ENCODE measurements at places on chromosomes 5 and 9. TPM values are rescaled to one million over a fixed set of nuclear protein-coding genes. Genes with fewer than 3 reads are reported as not detected.

GRCh38 chr5:137695651-137696428, 40.0 kb downstream of the KLHL3 start:
- peak overlapping the region; percentile 86 for H3K27ac ChIP-seq
- peak overlapping the region; percentile 42 for H3K4me3 ChIP-seq
- peaks cover 5% of the 10 kb centered on the region for H3K36me3 ChIP-seq
- H3K27me3 ChIP-seq, result no peaks in the 10 kb centered on the region

DNA sequence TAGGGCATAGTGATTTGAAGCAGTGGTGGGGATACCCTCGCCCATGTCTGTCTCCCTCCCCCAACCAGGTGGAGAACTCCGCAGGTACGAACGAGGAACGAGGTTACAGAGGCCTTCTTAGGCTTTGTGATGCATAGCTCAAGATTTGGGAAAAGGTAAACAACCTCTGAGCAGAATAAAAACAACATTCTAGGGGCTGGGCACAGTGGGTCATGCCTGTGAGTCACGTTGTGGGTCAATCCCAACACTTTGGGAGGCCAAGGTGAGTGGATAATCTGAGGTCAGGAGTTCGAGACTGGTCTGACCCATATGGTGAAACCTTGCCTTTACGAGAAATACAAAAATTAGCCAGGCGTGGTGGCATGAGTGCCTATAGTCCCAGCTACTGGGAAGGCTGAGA, 3.6 kb upstream of the LCP2 start:
- no peaks in the 10 kb centered on the region for H3K27me3 ChIP-seq
- peaks cover 13% of the 10 kb centered on the region for H3K36me3 ChIP-seq
- DNase-seq, result no peak
- H3K4me1 ChIP-seq, result peaks cover 74% of the 10 kb centered on the region
- peak overlapping the region; percentile 21 for H3K27ac ChIP-seq

DNA sequence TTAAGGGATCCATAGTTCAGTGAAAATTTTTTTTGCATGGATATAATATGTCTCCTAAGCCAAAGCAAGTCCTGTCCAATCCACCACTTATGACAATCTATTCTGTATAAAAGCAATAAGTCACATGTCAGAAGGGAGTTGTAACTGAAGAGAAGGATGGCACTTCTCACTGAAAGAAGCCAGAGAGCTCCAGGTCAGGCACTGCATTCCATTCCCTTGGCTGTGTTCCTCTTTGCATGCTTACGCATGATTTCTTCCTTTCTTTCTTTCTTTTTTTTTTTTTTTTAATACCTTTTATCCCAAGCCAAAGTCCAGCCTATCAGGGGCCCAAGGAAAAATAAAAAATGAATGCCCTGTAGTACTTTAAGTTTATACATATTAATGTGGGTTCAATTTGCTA, 39.8 kb downstream of the MAMDC2 start:
- H3K27me3 ChIP-seq, result peaks cover 7% of the 10 kb centered on the region
- no peak overlapping the region for H3K27ac ChIP-seq
- no peaks in the 10 kb centered on the region for H3K36me3 ChIP-seq
- no peak for DNase-seq
- no peaks in the 10 kb centered on the region for H3K4me1 ChIP-seq
- no peak overlapping the region for H3K4me3 ChIP-seq

DNA sequence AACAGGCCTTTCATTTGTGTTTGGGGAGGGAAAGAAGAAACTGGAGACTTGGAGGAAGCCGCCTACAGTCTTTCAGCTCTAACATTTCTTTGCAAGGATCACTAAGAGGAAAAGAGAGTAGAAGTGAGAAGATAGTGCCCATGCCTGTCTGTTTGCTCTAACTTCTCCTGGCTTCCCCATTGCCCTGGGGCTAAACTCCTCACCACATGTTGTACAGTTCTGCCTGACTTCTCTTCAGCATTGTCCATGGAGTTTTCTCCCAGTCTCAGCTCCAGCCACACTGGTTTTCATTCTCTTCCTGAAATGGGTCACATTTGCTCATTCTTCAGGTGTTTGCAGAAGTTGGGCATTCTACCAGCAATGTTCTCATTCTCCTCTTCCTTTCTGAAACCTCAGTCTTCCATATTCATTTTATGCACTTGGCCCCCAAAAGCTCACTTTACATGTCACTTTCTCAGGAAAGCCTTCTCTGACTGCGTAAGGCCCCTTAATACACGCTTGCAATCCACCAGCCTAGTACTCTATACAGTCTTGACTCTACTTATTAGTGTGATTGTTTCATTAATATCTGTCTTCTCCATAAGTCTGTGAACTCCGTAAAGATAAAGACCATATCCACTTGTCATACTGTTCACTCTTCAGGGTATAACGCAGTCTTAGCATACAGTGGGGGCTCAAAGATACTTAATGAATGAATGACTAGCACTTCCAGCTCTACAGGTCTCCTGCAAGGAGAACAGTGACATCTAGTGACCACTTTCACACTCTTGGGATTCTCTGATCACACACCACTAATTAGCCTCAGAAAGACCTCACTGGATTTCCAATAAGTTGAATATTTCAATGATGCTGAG, 40.2 kb upstream of the TRIM32 start:
- H3K27me3 ChIP-seq, result no peaks in the 10 kb centered on the region
- no peak overlapping the region for H3K27ac ChIP-seq
- H3K36me3 ChIP-seq, result peaks cover 11% of the 10 kb centered on the region
- no peak for DNase-seq
- no peak overlapping the region for H3K4me3 ChIP-seq

- peak overlapping the region; percentile 9 for H3K4me3 ChIP-seq
- H3K4me1 ChIP-seq, result peaks cover 18% of the 10 kb centered on the region
- peaks cover 7% of the 10 kb centered on the region for H3K27me3 ChIP-seq
- DNase-seq, result peak; percentile 88
Measured at GRCh38 chr9:91071184-91071990, 269.8 kb downstream of the SYK start.

GRCh38 chr5:177314376-177315342, 3.0 kb upstream of the MXD3 start:
- no peak overlapping the region for H3K27ac ChIP-seq
- H3K4me3 ChIP-seq, result no peak overlapping the region
- H3K27me3 ChIP-seq, result peaks cover 1% of the 10 kb centered on the region
- H3K4me1 ChIP-seq, result peaks cover 21% of the 10 kb centered on the region

GRCh38 chr9:105963343-105964099, 269.2 kb downstream of the TMEM38B start:
- DNase-seq, result no peak
- no peak overlapping the region for H3K4me3 ChIP-seq
- H3K4me1 ChIP-seq, result no peaks in the 10 kb centered on the region
- H3K27me3 ChIP-seq, result no peaks in the 10 kb centered on the region

GRCh38 chr5:72883850-72884249, 67.4 kb downstream of the TNPO1 start:
- H3K27me3 ChIP-seq, result no peaks in the 10 kb centered on the region
- no peak overlapping the region for H3K27ac ChIP-seq
- H3K36me3 ChIP-seq, result peaks cover 53% of the 10 kb centered on the region
- no peak overlapping the region for H3K4me3 ChIP-seq
- DNase-seq, result no peak
- H3K4me1 ChIP-seq, result peaks cover 8% of the 10 kb centered on the region

- no peak overlapping the region for H3K27ac ChIP-seq
- H3K4me1 ChIP-seq, result peaks cover 3% of the 10 kb centered on the region
- no peak overlapping the region for H3K4me3 ChIP-seq
- DNase-seq, result no peak
Measured at GRCh38 chr5:32355686-32356085, 42.9 kb upstream of the MTMR12 start.

- H3K27me3 ChIP-seq, result no peaks in the 10 kb centered on the region
- H3K4me1 ChIP-seq, result no peaks in the 10 kb centered on the region
- no peak for DNase-seq
- H3K27ac ChIP-seq, result no peak overlapping the region
- no peak overlapping the region for H3K4me3 ChIP-seq
Measured at GRCh38 chr9:77402286-77402685, 225.0 kb downstream of the VPS13A start.

DNA sequence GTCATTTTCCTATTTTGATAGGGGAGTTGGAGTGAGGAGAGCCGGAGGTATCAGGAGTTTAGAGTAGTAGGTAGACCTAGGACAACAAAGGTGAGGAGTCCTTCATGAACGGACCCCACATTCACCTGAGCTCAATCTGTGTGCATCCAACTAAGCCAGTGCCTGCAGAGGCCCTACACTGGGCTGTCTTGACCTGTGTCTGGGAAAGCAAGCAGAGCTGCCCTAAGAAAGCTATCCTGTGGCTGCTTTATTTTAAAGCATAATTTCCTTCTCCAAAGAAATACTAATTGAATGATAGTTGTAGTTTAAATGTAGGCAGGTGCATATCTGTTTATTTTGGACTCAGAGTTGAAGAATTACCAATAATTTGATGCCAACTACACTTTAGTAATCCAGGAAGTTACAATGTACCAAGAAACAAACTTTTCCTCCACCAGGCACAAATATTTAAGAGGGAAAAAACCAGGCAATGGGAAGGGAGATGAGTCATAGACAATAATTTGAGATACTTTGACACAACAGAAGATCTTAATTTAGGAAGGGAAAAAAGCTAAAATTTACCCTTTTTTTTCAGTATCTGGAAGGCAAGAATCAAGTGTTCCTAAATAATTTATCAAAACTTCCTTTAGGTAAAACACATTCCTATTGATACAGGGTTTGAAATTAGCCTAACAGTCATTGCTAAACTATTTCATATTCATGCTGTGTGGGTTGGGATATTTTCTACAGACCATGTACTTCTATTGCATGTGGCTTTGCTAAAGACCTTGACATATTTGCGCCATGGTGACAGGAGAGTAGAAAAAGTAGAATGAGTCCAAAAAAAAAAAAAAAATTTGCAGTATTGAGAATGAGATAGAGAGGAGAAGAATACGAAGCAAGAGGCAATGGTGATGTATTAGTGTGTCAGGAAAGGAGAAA, 376.6 kb upstream of the TUSC1 start:
- H3K4me1 ChIP-seq, result no peaks in the 10 kb centered on the region
- no peak for DNase-seq
- no peaks in the 10 kb centered on the region for H3K27me3 ChIP-seq
- no peaks in the 10 kb centered on the region for H3K36me3 ChIP-seq

DNA sequence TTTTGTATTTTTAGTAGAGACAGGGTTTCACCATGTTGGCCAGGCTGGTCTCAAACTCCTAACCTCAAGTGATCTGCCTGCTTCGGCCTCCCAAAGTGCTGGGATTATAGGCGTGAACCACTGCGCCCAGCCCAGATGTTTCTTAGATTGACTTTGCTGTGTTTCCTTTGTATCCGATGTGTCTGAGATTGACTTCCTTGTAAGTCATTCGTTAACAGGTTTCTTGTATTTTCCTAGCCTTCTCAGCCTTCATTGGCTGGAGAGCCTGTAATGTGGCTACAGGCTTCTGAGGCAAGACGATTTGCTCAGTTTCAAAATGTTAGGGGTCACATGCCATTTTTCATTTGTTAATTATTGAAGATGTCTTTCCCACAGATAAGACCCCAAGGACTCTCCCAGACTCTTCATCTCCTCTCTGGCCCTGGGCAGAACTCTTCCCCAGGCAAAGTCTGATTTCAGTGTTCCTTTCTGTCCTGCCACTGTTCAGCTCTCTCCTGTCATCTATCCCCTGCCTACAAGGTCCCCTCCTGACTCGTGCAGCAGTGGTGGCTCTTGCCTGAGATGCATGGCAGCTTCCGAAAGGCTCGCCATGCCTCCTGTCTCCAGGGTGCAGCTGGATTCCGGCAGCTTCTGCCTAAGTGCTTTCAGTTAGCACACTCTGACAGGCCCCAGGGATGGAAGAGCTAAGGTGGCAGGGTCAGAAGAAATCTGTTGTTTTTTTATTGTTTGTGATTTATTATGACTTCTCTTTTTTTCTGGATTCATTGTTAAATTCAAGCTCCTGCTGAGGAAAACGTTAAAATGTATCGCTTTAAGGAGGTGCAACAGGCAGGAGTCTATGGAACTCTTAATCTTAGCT, 206.4 kb downstream of the AOPEP start:
- H3K27me3 ChIP-seq, result no peaks in the 10 kb centered on the region
- no peak for DNase-seq
- H3K36me3 ChIP-seq, result no peaks in the 10 kb centered on the region
- H3K4me3 ChIP-seq, result no peak overlapping the region

GRCh38 chr5:132436936-132437335, 53.6 kb downstream of the IRF1 start:
- H3K4me3 ChIP-seq, result no peak overlapping the region
- H3K4me1 ChIP-seq, result peaks cover 79% of the 10 kb centered on the region
- peak overlapping the region; percentile 78 for H3K27ac ChIP-seq
- no peaks in the 10 kb centered on the region for H3K27me3 ChIP-seq
- no peak for DNase-seq
- peaks cover 8% of the 10 kb centered on the region for H3K36me3 ChIP-seq

DNA sequence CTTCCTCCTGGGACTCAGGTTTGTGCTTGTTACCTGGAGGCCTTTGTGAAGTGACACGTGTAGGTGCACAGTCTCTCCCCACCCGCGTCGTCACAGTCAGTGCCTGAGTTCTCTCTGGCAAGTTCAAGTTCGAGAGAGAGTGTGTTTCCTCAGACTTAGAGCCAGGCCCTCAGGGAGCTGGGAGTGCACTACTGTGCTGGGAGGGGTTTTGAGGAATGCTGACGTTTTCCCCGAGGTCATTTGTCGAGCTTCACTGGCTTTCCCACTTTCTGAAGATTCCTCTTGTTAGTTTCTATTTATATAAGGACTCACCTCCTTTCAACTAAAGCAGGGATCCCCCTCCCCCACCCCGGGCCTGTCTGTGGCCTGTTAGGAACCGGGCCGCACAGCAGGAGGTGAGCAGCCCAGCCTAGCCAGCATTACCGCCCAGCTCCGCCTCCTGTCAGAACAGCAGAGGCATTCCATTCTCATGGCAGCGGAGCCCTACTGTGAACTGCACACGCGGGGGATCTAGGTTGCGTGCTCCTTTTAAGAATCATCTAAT, 209.2 kb downstream of the DIRAS2 start:
- H3K27me3 ChIP-seq, result peaks cover 15% of the 10 kb centered on the region
- no peak overlapping the region for H3K4me3 ChIP-seq
- no peaks in the 10 kb centered on the region for H3K36me3 ChIP-seq
- no peak for DNase-seq
- H3K27ac ChIP-seq, result no peak overlapping the region
- H3K4me1 ChIP-seq, result no peaks in the 10 kb centered on the region

DNA sequence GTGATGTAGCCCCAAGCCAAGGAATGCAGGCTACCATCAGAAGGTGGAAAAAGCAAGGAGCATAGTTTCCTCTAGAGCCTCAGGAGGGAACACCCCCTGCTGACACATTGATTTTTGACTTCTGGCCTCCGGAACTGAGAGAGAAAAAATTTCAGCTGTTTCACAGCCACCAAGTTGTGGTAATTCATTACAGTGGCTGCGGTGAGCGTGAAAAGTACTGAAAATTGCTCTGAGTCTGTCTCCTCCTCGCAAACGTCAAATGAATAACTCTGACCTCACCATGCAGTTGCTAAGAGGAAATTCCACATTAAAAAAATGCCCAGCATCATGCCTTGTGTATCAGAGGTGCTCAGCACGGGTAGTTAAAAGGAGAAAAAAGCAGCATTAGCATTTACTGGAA, 277.9 kb upstream of the MSX2 start:
- H3K27ac ChIP-seq, result no peak overlapping the region
- H3K27me3 ChIP-seq, result no peaks in the 10 kb centered on the region
- peaks cover 1% of the 10 kb centered on the region for H3K36me3 ChIP-seq

GRCh38 chr5:99694884-99695283, 766.1 kb upstream of the CHD1 start:
- DNase-seq, result no peak
- H3K36me3 ChIP-seq, result no peaks in the 10 kb centered on the region
- no peak overlapping the region for H3K27ac ChIP-seq
- no peak overlapping the region for H3K4me3 ChIP-seq
- H3K27me3 ChIP-seq, result no peaks in the 10 kb centered on the region

Gene TTC23L
- 0.07 TPM for total RNA-seq

Gene TMEM171
- total RNA-seq, result not detected

Gene NOP16
- 57.6 TPM for total RNA-seq

Gene SPINK1
- total RNA-seq, result not detected

Gene IL3
- 23.3 TPM for total RNA-seq

Gene ABLIM3
- 0.10 TPM for total RNA-seq

Gene PCDHA1
- total RNA-seq, result not detected

Gene PPIC
- total RNA-seq, result not detected

Gene NUTM2F
- not detected for total RNA-seq
